ENCODE measurements at places on chromosomes 3 and 15.

GRCh38 chr15:68512052-68512451 is 66.7 kb upstream of the CORO2B start:
- DNase-seq: no peak

- DNase-seq: peak; percentile 55
Measured at GRCh38 chr3:105836533-105836932, 32.3 kb downstream of the CBLB start.

GRCh38 chr3:64225695-64226499 is 631 bp upstream of the PRICKLE2 start:
- DNase-seq: no peak

DNA sequence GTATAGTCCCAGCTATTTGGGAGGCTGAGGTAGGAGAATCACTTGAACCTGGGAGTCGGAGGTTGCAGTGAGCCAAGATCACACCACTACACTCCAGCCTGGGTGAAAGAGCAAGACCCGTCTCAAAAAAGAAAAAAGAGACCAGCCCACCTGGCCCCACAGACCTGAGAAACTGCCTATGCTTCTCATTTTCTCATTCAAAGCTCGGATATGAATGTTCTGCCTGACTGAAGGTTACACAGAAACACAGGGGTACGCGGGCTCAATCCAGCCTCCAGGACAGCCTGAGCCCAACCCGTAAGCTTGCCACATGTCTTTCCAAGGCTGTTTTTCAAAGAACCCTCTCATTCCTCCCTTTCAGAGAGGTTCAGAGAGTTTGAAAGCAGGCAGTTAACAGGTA is 9.7 kb upstream of the LRRC15 start:
- no peak for DNase-seq

GRCh38 chr15:90259524-90259923 is 5.9 kb upstream of the NGRN start:
- DNase-seq: no peak

DNA sequence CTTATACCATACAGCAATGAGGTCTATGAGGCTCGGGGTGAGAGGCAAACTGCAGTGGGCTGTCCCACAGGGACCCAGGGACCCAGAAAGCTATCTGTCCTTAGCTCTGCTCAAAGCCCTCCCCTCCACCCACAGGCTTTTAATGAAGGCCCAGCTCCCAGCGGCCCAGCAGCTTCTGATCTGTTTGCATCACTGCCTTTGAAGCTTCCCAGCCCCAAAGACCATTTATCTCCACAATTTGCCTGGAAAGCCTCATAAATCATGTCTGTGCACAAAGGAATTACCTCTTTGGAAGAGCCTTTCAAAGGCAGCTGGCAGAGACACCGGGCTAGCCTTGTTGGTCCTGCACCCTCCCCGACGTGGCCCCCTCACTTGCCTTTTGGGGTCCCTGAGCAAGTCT is 123.9 kb downstream of the RAB11A start:
- DNase-seq: no peak

DNA sequence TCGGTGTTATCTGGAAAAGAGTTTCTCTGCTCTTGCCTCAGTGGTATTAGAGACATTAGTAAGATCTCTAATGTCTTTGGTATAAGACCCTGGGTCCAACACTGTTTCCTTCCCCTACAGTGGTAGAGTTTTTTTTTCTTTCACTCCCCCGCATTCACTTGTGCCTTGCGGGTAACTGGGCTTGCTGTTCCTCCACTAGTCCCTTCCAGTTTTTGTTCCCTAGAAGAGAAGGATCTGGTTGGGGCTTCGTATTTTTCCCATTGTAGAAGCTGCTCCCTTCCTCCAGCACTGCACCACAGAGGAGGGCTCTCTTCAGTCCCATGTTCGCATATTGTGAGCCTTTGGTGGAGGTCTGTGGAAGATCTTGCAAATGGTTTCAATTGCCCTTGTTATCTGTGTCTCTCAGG is 13.7 kb downstream of the CTDSPL2 start:
- no peak for DNase-seq

- no peak for DNase-seq
Measured at GRCh38 chr3:100702082-100702979, 7.0 kb upstream of the TFG start.

DNA sequence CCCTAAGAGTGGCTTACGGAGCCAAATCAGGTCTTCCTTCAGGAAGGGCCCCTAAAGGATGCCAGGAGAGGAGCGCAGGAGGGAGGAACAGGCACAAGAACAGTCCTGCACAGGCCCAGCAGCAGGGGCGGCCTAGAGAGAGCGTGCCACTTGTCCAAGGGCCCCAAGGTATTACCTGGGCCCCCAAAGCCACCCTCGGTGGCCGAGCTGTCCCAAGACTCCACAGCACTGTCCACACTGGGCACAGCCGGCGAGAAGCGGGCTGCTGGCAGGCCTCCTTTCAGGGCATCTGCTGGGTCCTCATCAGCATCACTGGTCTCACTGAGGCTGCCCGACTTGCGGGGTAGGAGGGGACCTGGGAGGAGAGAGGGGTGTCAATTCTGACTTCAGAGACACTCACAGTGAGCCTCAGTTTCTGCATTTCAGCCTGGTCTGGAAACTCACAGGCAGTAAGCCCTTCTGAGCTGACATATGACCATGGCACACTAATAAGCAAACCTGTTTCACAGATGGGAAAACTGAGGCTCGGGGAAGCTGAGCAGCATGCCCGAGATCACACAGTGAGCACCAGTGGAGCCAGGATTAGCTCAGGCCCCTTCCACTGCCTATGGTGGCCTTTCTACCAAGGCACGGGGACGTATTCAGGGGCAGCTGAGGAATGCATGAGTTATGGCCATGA is 33.4 kb downstream of the GRIP2 start:
- no peak for DNase-seq

DNA sequence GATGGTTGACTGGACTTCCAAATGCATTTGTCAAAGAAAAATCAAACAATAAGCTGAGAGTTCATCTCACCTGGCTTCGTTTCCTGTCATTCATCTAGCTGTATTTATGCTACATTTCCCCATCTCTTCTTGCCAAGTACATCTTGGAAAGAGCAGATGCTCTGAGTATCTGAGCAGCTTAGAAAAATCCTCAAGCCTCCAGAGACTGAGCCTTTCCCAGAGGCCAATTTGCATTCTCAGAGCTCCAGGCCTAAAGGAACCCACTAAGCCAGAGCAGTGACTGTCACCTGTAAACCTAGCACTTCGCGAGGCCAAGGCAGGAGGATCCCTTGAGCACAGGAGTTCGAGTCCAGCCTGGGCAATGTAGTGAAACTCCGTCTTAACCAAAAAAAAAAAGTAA is 100.5 kb downstream of the XXYLT1 start:
- no peak for DNase-seq

DNA sequence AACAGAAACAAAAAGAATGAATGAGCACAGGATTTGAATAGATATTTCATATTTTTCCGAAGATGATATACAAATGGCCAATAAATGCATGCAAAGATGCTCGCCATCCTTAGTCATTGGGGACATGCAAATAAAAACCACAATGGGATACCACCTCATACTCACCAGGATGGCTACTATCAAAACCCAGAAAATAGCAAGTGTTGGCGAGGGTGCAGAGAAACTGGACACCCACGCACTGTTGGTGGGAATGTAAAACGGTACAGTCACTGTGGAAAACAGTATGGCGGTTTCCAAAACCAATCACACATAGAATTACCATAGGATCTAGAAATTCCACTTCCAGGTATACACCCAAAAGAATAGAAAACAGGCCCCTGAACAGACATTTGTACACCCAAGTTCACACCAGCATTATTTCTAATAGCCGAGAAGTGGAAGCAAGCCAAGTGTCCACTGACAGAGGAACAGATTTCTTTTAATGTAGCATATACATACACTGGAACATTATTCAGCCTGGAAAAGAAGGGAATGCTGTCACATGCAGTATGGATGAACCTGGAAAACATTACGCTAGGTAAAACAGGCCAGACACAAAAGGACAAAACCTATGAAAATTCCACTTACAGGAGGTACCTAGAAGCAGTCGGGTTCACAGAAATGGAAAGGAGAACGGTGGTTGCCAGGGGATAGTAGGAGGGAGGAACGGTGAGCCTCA is 3.6 kb downstream of the RNF168 start:
- peak; percentile 44 for DNase-seq

DNA sequence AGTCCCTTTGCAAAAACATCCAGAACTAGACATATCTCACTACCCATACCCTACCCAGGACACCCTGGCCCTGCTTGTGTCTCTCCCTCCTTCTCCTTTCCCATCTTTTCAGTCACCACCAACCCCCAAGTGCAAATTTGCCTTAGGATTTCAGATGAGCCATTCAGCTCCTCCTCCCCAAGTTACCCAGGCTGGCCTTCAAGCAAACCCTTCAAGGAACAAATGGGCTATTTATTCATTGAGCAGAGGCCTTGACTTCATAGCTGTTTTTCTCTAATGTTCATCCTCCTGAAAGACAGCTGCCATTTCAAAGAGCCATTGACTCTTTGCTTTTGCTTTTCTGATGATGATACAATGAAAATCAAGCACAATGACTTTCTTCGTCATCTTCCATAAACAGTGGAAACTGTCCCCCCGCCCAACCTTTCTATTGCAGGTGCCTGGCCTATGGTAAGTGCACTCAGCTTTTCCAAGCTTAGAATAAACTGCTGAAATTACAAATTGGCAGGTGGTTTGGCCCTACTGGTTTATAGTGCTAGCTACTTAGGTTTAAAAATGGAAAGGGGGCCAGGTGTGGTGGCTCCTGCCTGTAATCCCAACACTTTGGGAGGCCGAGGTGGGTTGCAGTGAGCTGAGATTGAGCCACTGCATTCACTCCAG is 26.1 kb upstream of the KLHL6 start:
- DNase-seq: no peak

DNA sequence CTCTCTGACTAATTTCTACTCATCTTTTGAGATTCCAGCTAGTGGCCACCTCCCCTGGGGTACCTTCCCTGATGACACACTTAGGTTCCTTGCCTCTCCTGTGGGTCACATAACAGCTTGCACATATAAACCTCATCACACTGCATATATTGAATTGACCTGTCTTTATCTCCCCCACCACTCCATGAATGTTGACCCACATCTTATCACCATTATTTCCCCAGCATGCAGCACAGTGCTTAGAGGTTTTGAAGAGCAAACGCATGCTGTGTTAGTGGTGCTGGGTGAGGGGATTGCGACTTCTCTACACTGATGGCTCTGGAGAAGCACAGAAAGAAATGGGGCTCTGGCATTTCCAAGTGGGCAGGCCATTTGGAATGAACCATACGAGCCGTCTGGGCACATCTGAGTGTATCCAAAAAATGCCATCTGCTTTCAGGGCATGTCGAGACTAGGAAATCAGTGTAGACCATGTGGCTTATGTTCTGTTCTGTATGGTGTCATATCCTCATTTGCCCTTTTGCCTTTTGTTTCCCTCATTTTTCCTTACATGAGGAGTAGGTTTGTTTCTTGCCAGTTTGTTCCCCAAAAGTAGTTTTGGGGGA is 333.2 kb upstream of the TRIM42 start:
- DNase-seq: no peak

GRCh38 chr15:64845831-64846595 is 4.3 kb downstream of the PLEKHO2 start:
- no peak for DNase-seq

- no peak for DNase-seq
Measured at GRCh38 chr3:153734777-153735551, 386.2 kb upstream of the ARHGEF26 start.

DNA sequence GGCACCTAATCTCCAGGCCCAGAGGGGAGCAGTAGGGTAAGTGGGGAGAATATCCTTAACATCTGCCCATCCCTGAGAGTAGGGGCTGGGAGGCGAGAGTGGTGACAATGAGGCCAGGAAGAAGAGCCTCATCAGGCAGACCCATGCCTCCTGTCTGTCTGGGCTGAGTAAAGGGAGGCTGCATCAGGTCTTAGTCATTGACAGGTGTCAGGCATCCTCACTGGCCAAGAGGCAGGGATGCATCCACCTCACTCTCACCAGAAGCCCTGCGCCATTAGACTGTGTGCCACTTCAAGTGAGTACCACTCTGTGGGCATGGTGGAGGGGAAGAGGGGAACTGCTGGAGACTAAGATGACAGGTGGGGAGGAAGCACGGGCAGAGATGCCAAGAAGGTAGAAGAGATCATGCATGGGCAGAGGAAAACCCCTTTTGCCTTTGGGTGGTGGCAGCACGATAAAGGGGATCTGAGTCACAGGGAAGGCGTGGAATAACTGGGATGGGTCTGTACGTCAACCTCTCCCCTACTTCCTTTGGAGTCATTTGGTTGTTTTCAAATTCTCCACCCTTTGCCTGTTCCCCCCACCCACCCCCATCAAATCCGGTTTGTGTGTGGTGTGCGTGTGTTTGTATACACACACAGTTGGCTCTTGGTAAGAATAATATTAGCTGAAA is 14.1 kb downstream of the ANAPC13 start:
- DNase-seq: no peak

- no peak for DNase-seq
Measured at GRCh38 chr3:197487911-197488391, 67.8 kb downstream of the BDH1 start.

- DNase-seq: no peak
Measured at GRCh38 chr3:142501004-142501926, 53.4 kb upstream of the XRN1 start.

DNA sequence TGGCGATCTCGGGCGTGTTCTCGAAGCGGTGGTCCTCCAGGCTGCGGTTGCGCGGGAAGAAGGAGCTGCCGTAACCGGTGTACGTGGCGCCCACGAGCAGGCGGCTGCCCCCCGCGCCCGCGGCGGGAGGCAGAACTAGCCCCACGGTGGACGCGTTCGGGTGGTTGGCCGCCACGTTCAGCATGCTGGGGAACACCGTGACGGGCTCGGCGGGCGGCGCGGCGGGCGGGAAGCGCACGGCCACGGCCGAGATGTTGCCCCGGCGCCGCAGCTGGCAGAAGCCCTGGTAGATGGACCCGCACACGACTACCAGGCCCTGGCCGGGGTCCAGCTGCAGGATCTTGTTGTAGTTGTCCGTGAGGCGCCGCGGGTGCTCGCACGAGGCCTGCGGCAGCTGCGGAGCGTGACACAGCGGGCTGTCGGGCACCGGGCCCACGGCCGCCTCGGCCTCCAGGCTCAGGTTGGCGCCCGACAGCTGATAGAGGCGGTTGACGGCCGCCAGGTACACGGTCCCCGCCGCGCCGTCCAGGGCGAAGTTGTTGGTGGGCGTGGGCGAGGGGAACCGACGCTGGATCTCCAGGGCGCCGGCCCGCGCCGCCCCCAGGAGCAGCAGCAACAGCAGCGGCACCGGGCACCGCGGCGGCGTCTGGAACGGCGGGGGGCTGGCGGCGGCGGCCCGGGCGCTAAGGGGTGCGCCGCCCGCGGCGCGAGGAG is 397 bp downstream of the PLXND1 start:
- no peak for DNase-seq

GRCh38 chr3:169455472-169455871 is 208.0 kb downstream of the MECOM start:
- no peak for DNase-seq

- DNase-seq: no peak
Measured at GRCh38 chr3:62585861-62586260, 212.5 kb upstream of the FEZF2 start.

Measured in activated T-cell treated with anti-CD3 and anti-CD28 coated beads, Interleukin-2, amount 50 U/mL, for 48 hours (primary cell).